ENCODE measurements at places on chromosomes 7 and 10.

DNA sequence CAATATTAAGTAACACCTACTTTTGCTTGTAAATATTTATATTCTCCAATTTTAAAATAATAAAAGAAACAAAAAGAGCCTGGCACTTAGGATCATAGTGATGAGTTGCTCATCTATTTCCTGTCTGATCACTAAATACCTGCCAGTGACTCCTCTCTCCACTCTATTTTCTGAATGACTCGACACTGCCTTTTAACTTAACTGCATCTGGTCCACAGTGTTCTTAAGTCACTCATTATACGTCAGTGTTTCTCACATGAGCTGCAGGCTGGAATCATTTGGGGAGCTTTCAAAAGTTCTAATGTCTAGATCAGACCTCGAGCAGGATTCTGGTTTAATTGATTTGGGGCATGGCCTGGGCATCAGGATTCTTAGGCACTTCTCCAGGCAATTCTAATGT lies 78.0 kb upstream of the AGBL3 start:
- no peak for DNase-seq

DNA sequence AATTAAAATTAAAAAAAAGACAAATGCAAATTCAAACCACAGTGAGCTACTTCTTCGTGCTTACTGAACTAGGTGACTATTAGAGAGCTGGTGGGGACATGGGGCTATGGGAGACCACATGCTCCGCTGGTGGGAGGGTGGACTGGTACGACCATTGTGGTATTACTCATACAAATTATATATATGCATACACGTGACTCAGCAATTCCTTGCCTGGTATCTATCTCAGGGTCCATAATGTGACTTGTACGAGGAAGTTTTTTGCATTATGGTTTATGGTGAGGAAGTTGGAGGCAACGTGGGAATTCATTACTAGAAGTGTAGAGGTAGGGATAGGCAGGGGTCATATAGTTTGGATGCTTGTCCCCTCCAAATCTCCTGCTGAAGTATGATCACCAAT lies 1112.7 kb downstream of the TYW1 start:
- DNase-seq: no peak

GRCh38 chr7:157439761-157440160 lies 103.0 kb downstream of the DNAJB6 start:
- no peak for DNase-seq

- no peak for DNase-seq
Observed at GRCh38 chr10:103547391-103547946, 54.0 kb downstream of the NEURL1 start.

DNA sequence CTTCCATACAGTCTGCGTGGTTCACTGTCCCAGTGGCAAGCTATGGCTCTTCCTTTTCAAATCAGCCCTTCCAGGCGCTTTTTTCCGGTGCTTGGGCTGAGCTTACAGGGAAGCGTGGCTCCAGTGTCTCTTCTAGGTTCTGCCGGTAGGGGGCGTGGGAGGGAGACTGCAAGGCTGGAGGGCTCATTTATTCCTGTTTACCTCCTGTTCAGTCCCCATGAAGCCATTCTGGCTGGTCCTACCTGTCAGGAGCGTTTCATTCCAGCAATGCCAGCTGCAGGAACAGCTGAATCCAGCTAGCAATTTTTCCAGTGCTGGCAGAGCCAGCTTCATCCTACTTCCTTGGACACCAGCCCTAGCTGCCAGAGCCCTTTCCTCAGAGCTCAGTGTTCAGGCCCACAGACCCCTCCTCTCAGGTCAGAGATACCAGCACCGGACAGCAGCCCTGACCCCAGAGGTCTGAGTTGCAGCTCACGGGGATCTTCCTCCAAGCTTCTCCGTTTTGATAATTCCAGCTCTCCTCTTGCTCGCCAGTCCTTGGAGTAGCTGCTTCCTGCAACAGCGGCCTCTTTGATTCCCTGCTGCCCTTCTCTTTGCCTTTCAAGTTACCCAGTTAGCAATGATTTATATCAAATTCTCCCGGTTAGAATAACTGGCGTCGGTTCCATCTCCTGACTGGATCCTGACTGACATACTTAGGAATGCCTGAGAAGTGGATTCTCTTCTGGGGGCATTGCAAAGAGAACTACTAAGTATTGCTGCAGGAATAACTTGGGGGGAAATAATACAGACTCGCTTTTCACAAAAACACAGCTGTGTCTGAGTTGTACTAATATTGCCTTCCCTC lies 129.8 kb downstream of the FRMD4A start:
- peak; percentile 84 for DNase-seq

DNA sequence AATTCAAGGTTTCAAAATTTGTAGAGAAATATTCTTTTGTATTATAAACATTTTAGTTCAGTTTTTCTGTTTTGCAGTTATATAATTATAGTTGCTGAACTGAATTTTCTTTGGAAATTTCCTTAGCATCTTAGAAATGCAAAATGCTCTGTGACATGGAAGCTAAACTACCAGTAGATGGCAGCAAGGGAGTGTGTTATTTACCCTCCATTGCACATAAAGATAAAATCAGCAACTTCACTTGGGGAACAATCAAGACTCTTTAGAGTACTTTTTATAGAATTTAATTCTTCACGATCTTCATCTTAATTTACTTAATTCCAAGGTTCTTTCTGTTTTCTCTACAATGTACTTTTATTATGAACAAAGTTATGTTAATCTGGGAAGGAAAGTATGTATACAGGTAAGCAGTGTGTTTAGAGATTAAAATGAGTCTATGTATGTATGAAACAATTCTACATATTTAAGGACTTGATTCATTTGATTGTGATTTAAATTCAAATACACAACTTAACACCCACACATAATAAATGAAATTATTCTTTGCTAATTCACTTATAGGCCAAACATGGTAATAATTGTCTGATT lies 404.2 kb downstream of the THSD7A start:
- no peak for DNase-seq

GRCh38 chr10:75538765-75539164 lies 107.3 kb downstream of the LRMDA start:
- DNase-seq: no peak

- DNase-seq: no peak
Observed at GRCh38 chr7:8291397-8292141, 29.6 kb upstream of the ICA1 start.

- DNase-seq: no peak
Observed at GRCh38 chr10:67669978-67670377, 26.0 kb downstream of the CTNNA3 start.

GRCh38 chr7:129665013-129665401 lies 53.5 kb downstream of the NRF1 start:
- DNase-seq: peak; percentile 89

- no peak for DNase-seq
Observed at GRCh38 chr7:115024276-115024675, 102.4 kb downstream of the MDFIC start.

DNA sequence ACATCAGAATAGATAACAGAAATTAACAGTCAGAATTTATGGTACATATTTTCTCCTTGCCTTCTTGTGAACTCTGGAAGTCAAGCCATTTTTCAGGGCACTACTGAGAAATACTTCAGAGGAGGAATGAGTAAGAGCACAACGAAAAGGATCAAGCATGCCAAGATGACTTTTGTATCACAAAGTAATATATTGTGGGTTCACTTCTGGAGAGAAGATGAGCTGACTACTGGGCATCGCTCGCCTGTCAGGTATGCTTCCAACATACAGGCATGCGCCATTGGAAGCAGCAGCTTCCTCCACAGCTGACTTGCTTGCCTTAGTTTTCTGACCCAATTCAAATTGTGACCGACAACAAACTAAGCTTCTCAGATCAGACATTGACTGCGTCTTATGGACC lies 137.3 kb downstream of the VTI1A start:
- DNase-seq: no peak

GRCh38 chr7:157339777-157340677 lies 3.2 kb downstream of the DNAJB6 start:
- DNase-seq: peak; percentile 77

- no peak for DNase-seq
Observed at GRCh38 chr7:40202851-40203250, 68.0 kb downstream of the SUGCT start.
